Stimulated activated CD4-positive, alpha-beta T cell treated with anti-CD3 and anti-CD28 coated beads, Interleukin-1b, Interleukin-23, amount 100 ng/mL, for 1 hour (primary cell): ENCODE measurements at places on chromosomes 11 and 22.

DNA sequence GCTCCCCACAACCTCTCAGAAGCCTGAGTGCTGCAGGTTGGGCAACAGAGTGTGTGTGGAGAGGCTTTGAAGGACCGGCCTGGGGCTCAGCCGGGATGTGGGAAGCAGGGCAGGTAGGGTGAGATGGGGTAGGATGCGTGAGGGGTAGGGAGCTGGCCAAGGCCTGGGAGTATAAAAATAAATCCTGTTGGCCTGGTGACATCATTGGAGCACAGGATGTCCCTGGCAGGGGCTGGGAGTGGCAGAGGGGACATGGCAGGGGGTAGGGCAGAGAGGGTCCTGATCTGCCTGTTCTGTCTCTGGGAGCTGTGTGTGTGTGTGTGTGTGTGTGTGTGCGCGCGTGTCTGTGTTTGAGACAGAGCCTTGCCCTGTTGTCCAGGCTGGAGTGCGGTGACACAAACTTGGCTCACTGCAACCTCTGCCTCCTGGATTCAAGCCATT, 28.6 kb downstream of the TEF start:
- no peak for DNase-seq

DNA sequence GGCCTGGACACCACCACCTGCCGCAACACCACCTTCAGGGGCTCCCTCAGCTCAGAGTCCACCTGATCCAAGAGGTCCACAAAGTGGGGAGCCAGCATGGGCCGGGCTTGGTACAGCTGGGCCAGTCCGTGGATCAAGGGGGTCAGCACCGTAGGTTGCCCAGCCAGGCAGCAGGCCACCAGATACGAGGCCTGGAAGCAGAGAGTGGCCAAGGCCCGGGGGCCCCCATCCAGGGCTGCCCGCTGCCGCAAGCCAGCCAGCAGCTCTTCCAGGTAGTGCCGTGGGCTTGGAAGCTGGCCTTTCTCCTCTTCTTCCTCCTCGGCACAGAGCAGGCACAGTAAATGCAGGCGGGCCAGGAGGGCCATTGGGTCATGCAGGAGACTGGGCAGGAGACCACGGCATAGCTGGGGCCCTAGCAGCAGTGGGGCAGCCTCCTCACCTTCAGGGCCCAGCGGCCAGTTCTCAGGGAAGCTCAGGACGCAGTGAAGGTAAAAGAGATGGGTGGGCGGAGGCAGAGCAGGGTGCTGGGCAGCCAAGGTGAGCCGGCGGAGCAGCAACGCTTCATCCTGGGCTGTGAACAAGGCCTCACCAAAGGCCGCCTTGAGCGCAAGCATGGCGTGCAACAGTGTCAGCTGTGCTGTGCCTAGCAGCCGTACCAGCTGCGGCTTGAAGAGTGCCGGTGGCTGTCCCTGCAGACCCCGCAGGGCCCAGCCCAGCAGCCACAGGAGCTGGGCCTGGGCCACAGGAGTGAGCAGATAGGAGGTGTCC, 1.7 kb downstream of the AP5B1 start:
- no peak for DNase-seq

DNA sequence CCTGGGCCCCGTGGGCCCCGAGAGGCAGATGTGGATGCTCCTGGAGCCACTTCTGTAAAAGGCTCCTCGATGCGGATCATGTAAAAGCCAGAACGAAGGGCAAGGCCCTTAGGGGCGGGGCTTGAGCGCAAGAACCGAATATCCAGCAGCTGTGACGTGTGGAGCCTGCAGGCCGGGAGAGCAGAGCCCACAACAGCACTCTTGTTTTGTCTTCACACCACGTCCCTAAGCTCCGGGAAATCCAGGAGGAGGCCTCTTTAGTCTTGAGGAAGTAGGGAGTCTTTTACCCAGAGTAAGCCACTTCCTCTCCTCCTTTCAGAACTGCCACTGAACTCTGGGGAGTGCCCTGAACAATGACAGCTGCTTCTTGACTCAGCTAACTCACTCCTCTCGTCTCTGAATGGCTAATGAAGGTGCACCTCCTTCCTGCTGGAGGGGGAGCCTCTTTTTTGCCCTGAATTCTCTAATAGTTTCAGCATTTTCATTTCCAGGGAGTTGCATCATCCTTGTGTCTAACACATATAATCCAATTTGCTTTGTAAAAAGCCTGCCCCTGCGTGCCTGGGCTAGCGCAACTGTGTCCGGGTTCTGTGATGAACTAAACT, 12.5 kb downstream of the L3MBTL2 start:
- no peak for DNase-seq

GRCh38 chr11:109708184-109708583, 286.2 kb downstream of the C11orf87 start:
- no peak for DNase-seq

GRCh38 chr22:50085211-50085972, at the start of gene MLC1:
Gene MLC1 (minus strand): TSS chr22:50085426. CDS start chr22:50084902, 524 bp downstream.
- no peak for DNase-seq

- DNase-seq, result no peak
Observed at GRCh38 chr22:27554106-27554811, 247.3 kb downstream of the MN1 start.

- DNase-seq, result no peak
Observed at GRCh38 chr11:119509969-119510401, 87.0 kb upstream of the THY1 start.

- DNase-seq, result no peak
Observed at GRCh38 chr11:3831378-3832239, 9.2 kb downstream of the RHOG start.

DNA sequence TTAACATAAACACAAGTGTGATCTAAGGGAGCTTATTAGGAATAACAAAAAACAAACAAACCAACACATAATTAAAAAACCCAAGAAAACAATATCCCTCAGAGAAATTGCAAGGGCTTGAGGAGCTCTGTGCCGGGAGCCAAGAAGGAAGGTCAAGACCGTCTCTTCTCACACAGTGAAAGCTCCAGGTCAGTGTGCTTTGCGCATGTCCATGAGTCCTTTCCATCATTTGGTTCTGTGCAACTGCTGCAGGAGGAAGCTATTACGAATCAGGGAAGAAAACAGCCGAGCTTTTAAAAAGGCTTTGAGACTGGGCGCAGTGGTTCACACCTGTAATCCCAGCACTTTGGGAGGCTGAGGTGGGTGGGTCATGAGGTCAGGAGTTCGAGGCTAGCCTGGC, 4.6 kb downstream of the KRTAP5-8 start:
- DNase-seq, result no peak

- no peak for DNase-seq
Observed at GRCh38 chr11:1947592-1948237, 583 bp downstream of the MRPL23 start.

DNA sequence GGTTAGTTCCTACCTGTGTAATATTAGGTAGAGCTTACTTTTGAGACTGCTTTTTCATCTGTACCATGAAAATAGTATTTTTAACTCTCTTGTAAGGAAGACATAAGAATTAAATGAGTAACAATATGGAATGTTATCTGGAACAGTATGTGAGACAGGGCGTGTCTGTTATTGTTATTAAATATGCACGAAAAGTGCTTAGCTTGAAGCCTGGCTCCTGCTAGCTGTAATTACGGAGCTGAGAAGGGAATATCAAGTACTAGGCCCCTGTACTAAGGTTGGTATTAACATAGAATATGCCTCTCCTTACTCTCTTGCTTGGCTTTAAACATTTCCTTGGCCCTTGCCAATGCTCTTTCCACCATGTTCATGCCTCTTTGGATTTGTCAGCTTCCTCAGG, 194.0 kb downstream of the FAM76B start:
- DNase-seq, result no peak

GRCh38 chr11:87110443-87111131, 72.9 kb downstream of the TMEM135 start:
- DNase-seq, result no peak

- DNase-seq, result no peak
Observed at GRCh38 chr22:29806196-29806595, 31.9 kb downstream of the ASCC2 start.

- no peak for DNase-seq
Observed at GRCh38 chr11:22666325-22666687, at the start of gene GAS2. Gene GAS2 (plus strand): TSS chr11:22666611. CDS start chr11:22674870, 8,259 bp downstream.

DNA sequence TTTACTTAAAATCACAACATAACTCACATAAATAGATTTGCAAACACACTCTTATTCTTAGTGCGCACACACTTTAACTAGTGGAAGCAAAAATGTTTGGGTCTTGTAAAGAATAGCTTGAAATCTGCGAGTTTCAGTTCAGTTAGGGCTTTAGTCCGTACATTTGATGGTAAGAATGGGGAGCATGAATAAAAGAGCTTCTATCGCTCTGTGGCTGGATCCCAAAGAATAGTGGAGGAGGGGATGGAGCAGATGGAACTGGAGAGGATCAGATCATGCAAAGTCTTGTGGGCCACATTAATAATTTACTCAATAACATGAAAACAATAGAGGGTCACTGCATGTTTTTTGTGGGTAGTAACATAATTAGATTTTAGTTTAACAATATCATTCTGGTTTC, 44.3 kb downstream of the DNHD1 start:
- no peak for DNase-seq

GRCh38 chr22:32127904-32128303, 31.2 kb downstream of the C22orf42 start:
- no peak for DNase-seq

DNA sequence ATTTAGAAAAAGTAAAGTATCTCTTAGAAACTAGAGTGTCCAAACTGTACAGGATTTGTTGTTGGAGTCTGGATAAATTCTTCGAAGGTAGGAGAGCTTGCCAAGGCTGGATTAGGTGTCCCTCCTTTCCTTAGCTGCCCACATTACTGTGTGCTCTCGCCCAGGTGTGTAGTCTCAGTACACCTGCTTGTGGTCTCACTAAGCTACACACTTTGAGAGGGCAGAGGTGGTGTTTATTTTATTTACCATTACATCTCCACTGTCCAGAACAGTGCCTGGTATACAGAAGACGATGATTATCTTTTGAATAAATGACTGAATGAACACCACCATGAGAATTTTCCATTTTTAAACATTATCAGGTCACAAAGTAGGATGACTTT, 36.5 kb downstream of the VSIG10L2 start:
- no peak for DNase-seq

DNA sequence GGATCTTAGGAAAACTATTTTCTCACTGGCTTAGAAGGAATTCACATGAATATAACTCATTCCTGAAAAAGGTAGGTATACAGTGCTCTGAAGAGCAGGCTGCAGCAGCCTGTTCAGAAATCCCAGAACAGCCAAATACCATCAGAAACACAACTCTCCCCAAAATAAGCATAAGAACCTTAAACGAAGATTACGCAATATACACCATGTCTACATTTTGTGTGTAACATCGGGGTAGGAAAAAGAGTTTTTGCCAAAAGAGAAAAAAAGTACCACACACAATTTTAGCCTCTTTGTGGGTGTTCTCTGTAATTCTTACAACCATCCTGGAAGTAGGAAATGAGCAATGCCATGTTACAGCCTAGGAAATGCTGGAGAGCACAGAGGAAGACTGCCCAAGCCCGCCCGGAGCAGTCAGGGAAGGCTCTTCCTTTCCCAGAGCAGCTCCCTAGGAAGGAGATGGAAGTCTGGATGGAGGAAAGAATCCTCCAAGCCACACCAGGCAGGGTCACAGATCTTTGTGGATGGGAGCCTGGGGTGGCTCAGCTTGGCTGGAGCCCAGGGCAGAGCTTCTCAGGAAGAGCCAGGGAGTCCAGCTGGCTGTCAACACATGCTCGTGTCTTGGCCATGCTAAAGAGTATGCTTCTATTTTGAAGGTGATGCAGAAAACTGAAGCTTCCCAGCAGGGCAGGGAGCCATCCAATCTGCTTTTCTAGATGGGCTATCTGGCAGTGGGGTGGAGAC, 49.7 kb upstream of the ARFGAP3 start:
- no peak for DNase-seq

- DNase-seq, result no peak
Observed at GRCh38 chr11:73420136-73420535, 43.9 kb downstream of the RELT start.

DNA sequence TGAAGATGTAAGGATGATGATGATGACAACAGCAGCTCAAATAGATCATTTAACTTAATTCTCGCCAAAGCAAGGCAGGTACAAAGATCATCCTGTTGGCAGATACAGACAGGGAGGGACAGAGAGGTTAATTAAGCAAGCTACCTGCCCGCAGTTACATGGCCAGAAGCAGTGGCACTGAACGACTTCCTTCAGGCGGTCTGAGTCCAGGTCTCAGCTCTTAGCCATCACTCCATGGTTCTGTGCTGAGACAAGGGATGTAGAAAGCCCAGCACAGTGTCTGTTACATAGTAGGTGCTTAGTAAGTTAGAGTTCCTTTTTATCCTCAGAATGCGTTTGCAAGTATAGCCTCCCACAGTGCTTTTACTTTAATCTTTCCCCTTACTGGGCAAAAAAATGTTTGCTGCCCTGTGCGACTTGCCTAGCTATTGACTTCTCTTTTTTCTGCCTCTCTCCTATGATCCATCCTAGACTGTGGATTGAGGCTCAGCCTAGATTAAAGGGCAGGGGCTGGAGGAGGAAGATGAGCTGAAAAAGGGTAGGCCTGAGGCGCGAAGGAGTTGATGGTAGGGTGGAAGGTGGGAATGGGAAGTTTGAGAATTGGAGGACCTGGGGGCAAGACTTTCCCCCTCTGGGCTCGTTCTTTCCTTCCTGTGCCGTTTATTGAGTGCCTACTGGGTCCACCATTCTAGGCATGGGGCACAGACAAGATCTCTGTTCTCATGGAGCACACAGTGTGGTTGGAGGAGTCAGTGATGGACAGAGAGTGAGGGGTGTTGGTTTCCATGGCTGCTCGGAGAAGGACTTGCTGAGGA, 108.2 kb upstream of the OR4B1 start:
- DNase-seq, result no peak

DNA sequence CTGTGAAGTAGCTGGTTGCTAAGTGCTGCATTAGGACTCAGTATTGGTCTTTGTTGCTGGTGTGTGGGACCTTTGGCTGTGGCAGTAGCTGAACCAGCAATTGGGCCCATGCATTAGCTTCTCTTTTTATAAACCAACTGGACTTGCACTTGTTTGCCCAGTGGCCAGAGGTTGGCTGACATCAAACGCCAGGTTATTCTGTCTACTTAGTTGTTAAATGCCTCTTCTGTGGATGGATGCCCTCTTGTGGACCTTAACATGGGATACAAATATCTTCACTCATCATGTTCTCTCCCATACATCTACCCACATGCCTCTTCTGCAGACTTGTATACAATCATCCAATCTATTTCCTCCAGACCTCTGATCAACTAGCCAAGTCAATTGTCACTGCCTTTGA, 26.4 kb upstream of the ARHGAP20 start:
- DNase-seq, result no peak

GRCh38 chr11:75475767-75476650, 43.0 kb upstream of the KLHL35 start:
- no peak for DNase-seq

DNA sequence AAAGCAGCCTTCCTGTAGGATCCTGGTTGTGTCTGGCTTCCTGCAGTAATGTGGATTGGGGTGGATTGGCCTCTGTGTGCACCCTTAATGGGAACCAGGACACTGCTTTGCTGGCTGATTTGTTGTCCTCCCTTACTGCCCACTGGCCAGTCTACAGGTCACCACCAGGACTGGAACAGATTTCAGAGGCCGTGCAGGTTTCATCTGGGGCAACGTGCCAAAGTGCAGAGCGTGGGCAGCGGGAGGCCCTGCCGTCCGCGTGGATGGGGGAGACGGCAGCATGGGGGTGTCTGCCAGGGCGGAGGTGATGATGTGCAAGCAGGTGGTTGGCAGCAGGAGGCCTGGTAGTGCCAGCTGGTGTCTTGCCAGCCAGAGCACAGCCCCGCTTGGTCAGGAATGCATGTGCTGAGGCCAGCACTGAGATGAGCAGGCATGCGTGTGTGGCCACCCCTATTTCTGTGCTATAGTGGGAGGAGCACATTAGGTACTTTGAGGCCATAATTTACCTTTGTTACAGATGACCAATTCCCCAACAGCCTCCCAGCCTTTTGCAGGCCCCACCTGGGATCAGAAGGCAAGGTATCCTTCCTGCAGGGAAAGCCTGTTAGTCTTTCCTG, 24.3 kb downstream of the BCR start:
- no peak for DNase-seq

- no peak for DNase-seq
Observed at GRCh38 chr22:22931557-22932270, 44.1 kb downstream of the IGLL5 start.
